ENCODE measurements at places on chromosomes 1 and 21.
A peak's percentile ranks its signal among the peaks of the same experiment; 100 is the strongest.

GRCh38 chr1:3681231-3681897 lies 29.0 kb downstream of the TP73 start:
- DNase-seq = no peak

GRCh38 chr21:45834821-45835293 lies 146.7 kb upstream of the COL6A1 start:
- no peak for DNase-seq

GRCh38 chr1:229768232-229768631 lies 142.2 kb downstream of the URB2 start:
- no peak for DNase-seq

GRCh38 chr21:31753949-31754707 lies 22.2 kb upstream of the SCAF4 start:
- no peak for DNase-seq

DNA sequence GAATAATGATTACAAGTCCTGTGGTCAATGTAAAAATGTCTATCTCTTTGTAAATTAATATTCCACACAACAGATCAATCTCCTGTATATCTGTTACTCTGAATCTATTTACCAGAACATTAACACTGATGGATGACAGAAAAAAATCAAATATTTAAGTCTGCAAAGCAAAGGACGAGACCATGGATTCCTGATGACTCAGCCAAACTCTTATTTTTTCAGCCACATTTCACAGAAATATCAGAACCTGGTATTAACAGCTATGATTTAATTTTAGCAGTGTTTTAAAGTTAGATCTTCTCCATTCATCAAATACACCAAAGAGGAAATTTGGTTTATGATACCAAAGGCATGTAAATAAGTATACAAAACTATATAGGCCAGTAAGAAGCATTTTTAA lies 46.1 kb downstream of the FAF1 start:
- DNase-seq = no peak

GRCh38 chr21:42236693-42237092 lies 17.8 kb downstream of the ABCG1 start:
- no peak for DNase-seq

DNA sequence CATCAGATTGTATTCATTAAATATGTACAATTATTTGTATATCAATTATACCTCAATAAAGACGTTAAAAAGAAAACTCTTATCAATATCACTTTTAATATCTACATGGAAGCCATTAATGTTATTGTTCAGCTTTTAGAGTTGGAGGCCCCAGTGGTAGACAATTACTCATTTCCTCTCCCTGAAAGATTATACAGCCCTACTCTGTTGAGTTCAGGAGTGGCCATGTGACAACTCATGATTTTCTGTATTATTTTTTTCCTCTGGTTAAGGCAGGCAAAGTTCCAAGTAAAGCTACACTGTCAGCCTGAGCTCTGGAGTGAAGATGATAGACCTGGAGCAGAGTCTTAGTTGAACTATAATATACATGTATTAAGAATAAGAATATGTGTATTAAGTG lies 247.9 kb upstream of the B3GALT2 start:
- DNase-seq = no peak

DNA sequence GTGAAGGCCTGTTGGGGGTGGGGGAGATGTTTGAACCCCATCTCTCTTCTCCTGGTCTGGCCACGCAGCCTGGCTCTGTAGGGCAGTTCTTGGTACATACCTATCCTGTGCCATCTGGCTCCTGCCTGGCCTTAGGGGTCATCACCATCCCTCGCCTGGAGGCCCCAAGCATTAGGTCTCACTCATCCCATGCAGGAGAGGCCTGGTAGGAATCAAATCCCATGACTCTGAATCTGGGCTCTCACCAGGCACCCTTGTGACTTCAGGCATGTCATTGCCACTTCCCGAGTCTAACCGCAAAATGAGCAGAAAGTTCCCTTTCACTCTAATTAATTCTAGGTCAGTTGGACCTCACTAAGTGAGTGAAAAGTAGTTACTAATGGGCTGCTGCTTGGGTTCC lies 37.2 kb downstream of the ETNK2 start:
- no peak for DNase-seq

DNA sequence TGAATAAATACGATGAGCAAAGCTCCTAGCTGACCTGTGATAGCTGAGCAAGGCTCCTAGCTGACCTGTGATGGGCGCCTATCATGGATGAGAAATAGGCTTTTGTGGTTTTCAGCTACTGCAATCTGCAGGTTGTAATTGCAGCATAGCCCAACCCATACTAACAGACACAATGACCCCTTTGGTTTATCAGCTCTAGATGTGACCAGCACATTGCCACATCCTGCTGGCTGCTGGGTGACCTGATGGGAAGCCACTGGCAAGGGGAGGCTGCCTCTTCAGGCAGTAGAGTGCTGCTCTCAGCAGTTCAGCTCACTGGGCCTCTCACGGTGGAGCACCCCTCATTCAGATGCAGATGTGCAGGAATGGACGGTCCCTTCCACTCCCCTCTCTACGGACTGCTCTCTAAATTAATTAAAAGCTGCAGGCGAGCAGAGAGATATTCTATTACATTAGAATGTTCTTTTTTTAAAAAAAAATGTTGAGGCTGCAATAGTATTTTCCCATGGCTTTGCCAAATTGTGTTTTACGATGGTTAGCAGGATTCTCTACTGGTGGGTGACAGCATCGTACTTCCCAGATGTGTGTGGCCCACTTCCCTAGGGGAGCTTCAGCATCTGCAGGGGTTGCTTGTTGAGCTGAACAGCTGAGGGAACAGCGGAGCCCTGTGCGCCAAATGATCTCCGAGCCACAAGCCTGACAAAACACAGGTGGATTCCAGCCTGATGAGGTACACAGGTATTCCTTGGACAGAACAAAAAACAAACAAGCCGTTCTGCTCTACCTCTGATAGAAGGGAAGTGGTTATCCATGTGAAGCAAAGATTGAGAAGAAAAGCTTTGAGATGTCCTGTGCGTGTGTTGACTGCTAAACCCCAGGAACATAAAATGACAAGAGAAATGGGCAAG lies 65.0 kb downstream of the SYT6 start:
- no peak for DNase-seq

DNA sequence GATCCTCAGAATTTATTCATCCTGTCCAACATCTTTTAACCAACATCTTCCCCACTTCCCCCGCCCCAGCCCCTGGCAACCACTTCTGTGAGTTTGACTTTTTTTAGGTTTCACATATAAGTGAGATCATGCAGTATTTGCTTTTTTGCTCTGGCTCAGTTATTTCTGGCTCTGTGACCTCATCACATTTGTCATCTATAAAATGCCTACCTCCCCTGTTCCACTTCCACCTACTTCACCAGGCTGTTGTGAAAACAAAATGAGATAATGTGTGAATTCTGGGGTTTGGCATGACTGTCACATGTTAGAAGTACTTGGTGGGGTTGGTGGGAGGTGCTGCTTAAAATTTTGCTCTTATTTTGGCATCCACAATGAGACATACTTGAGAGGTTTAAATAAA lies 18.4 kb downstream of the HHAT start:
- no peak for DNase-seq

DNA sequence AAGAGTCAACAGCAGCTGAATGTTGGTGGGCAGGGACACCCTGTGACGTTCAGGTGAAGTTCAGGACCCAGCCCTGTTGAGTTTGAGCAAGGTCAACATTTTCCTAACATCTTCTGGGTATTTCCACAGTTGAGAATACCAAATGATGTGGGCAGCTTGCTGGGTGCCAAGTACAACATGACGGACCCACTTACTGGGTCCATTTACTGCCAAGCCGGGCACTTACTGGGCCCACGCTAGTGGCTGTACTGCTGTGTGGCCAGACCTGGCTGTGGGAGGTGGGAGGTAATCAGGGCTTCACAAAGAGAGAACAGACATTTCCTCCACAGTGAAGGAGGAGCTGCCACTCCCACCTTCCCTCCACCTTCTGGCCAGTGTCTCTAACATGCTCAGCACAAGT lies 99.2 kb downstream of the PSMG1 start:
- DNase-seq = no peak

DNA sequence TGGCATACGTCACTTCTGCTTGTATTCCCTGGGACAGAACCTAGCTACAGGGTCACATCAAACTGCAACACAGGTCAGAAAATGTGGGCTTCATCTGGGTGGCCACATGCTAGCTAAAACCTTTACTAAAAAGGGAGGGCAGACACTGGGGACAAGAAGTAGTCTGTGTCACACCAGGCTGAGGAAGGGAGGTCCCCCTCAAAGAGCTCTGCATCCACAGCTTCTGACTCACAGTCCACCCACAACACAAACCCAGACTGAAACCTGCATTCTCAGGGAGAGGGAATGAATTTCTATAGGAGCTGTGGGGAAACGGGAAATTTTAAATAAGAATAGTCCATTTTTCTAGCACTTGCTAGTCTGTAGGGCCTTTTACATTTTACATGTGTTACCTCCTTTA lies 16.2 kb downstream of the OLIG2 start:
- no peak for DNase-seq

GRCh38 chr1:227192163-227192562 lies 126.1 kb downstream of the CDC42BPA start:
- no peak for DNase-seq

DNA sequence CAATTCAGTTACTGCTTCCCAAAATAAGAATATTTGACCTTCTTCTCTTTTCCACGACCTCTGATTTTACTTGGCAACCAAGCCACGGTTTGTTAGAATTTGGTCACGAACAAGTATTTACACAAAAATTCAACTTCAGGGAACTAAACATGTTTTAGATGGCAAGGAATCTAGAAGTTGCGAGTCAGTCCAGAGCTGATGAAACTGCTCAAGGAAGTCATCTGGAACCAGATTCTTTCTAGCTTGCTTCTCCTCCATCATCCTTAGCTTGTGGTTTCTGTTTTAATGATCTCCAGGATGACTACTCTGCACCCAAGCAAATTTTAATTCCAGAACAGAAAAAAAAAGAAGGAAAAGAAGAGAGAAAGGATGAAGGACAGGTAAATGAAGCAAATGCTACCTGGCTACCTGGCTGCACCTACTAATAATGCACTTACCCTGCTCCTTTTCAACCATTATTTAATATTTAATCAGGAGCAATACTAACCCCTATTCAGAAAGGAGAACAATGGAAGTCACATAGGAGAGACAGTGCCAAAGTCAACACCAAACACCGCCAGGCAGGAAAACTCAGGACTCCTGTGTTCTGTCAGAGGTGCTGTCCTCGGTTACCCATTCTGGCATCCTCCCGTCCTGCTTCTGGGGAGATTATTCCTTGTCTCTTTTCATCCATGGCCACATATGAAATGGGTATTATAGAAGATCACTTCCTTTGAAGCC lies 54.2 kb upstream of the RGS7 start:
- DNase-seq = no peak

GRCh38 chr1:239392271-239392670 lies 5.9 kb downstream of the CHRM3 start:
- no peak for DNase-seq

DNA sequence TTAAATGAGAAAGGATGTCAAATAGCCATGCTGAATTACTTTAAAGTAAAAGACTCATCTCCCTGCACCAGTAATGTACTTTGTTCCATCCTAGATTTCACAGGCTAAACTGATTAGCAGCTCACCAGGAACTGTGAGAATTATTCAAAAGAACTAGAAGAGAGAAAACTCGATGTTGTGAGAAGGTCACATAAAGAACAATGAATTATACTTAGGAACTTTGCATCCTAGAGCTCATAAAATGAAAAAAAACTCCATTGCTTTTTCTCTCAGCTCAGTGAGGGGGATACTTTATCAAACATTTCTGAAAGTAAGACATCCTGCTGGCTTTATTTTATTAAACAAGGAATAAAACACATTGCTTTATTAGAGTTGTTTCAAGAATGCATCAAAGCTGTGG lies 278.5 kb downstream of the MRPL39 start:
- DNase-seq = no peak

DNA sequence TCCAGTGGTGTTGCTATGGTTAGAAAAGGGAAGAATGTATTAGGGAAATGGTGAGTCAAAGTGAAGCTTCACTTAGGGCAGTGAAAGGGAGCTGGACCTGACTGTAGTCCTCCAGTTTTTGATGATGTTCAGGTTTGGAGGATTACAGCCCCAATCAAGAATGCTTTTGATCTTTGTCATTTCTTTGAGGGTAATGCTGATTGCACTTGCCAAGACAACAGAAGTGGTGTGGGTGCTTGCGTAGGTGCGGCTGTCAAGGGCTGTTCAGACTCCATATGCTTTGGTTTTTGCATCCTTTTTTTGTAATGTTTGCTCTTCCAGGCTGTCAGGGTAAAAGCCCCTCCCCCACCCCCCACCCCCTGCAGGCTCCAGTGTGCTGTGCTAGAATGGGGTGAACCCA lies 38.9 kb downstream of the HHAT start:
- DNase-seq = no peak

DNA sequence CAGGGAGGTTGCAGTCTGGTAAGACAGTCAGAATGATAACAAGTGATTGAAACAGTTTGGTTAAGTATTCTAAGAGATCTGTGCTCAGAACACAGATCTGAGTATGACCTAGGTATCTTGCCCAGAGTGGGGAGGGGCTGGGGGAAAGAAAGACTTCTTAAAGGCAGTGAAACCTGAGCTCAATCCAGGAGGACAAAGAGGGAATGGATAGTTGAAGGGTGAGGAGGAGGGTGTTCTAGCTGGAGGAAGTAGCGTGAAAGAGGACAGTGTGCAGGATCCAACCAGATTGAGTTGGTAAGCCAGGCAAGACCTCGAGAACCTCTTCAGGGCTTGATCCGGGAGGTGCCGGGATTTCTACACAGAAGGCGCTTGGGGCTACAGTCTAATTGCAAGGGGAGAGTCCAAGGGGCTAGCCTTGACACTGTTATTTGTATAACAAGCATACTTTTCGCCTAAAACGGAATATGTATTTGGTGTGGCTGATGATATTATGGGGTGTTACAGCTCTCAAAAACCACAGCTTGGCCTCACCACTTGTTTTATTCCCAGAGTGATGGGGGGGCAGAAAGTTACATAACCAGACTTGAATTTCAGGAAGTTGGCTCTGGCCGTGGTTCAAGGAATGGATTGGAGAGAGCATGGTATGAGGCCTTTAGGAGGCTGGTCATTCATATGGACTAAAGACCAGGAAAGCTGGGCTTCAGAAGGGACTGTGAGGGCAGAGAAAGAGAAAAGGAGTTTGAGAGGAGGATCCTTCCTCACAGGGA lies 19.1 kb downstream of the RCSD1 start:
- peak; percentile 21 for DNase-seq

DNA sequence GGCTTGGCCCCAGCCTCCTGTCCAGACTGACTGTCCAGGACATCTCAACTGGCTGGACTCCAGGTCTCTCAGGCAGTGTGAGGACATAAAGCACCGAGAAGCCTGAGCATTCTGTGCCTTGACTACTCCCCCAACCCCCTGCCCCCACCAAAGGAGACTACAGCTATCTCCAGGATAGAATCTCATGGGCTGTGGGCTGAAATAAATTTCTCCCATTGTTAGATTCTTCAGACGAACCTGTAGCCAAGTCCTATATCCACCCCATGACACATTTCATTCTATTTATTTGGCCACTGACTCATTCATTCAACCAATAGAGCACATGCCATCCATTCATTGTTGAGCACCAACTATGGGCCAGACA lies 11.4 kb downstream of the VWA5B1 start:
- no peak for DNase-seq
